Brain pericyte (primary cell): ENCODE measurements at places on chromosomes 7 and 10.

- DNase-seq: no peak
Observed at GRCh38 chr7:1411414-1411813, 47.9 kb downstream of the MICALL2 start.

GRCh38 chr10:983971-984655, 4.1 kb upstream of the GTPBP4 start:
- no peak for DNase-seq

DNA sequence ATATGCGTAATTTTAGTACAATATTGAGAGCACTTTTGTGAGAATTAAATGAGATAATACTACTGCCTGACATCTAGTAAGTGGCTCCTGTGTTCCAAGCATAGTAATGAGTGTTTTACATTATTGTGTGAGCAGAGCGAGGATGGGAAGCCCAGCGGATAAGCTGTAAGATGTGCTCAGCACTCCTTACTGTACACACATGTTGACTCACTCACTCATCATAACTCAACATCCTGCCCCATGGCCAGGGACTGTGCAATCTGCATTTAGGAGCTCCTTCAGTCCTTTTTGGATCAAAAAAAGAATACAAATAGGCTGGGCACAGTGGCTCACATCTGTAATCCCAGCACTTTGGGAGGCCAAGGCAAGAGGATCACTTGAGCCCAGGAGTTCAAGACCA, 72.9 kb upstream of the NEBL start:
- DNase-seq: no peak

- no peak for DNase-seq
Observed at GRCh38 chr10:45404087-45404769, 30.2 kb downstream of the ALOX5 start.

GRCh38 chr10:43284341-43284910, 17.6 kb upstream of the RASGEF1A start:
- no peak for DNase-seq

DNA sequence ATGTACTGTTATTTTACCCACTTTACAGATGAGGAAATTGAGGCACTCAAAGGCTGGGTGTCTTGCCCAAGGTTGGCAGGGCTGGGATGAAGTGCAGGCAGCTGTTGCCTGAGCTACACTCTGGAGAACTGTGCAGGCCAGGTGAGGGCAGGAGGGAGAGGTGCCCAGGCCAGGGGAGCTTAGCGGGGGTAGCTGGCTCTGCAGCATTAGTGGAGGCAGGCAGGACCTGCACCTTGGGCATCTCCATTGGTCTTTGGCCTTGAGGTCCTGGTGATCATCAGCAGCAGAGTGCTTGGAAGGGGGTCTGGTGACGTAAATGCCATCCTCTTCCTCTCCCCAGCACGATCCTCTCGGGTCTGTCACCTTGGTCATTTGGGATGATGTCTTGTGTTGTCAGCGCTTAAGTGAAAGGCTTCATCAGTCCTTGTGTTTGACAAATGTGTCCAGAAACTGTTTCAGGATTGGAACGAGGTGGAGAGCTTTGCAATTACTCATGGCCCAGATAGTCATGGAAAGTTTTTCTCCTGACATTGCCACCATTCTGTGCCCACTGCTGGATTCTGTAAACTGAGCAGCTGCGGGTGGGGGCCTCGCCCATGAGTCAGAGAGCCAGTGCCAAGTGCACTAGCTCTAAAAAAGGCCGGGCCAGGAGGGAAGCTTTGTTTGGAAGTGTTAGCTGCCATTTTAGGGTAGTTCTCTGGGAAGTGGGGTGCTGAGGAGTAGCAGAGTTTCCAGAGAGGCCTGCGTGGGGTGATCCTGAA, 47.6 kb downstream of the TSPAN15 start:
- DNase-seq: no peak
